ENCODE measurements at places on chromosomes 1 and 21.

- DNase-seq: peak; percentile 56
These were observed 47.0 kb upstream of the RBM15 start for GRCh38 chr1:110292031-110292741.

DNA sequence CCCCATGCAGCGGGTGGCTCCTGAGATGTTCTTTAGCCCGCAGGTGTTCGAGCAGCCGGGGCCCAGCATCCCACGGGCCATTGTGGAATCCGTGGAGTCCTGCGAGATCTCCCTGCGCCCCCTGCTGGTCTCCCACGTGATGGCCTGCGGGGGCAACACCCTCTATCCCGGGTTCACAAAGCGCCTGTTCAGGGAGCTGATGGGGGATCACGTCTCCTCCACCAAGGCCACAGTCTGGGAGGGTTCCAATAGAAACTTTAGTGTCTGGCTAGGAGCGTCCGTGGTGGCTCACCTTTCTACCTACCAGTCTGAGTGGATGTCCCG is 71.0 kb downstream of the ACTL8 start:
- peak; percentile 56 for DNase-seq

DNA sequence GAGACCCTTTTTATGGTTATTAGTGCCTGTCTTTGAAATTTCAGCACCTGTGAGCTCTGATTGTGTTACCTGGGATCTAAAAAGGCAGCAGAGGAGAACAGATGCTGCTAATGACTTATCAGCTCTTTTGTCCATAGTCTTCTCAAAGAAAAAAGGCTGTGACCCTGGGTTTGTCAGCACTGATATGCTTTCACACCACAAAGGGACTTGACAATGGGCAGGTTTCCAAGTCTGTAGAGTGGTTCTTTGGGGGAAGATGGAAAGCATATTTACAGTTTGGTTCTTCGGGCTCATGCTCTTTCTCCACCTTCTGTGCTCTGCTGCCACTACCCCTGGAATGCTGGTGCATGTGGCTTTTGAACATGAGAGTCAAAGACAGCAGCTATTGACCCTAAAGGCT is 32.0 kb downstream of the DNAJC6 start:
- DNase-seq: no peak

GRCh38 chr1:7508934-7509519 is 262.1 kb upstream of the VAMP3 start:
- no peak for DNase-seq

DNA sequence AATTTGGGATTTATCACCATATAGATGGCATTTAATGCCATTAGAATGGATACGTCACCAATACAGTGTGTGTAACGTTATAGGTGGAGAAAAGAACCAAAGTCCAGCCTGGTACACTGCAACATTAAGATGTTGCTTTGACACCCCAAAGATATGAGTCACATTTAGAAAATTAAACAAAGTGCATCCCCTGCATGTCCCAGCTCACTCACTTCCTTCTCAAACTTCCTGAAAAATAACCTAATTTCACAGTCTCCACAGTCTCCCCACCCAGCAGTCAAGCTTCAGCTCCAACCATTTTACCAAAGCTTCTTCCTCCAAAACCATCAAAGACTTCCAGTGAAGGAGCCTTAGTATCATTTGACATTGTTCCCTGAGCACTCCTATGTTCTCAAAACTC is 111.9 kb downstream of the OMA1 start:
- peak; percentile 58 for DNase-seq

DNA sequence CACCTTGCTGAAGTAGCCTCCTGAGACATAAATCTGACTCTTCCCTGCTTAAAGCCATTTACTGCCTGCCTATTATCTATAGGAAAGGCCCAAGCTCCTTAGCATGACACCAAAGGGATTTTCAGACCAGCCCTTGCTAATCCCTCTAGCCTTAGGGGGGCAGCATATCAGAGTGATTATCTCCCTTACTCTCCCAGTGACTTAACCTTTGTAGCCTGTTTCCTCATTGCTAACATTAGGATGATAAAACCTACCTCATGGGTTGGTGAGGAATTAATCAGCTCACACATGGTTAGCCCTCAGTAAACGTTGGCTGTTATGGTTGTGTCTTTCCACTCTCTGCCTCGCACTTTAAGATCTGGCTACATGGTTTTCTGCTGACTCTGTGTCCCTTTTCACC is 70.1 kb downstream of the ROR1 start:
- no peak for DNase-seq

GRCh38 chr1:209398313-209398991 is 185.1 kb upstream of the CAMK1G start:
- peak; percentile 93 for DNase-seq

DNA sequence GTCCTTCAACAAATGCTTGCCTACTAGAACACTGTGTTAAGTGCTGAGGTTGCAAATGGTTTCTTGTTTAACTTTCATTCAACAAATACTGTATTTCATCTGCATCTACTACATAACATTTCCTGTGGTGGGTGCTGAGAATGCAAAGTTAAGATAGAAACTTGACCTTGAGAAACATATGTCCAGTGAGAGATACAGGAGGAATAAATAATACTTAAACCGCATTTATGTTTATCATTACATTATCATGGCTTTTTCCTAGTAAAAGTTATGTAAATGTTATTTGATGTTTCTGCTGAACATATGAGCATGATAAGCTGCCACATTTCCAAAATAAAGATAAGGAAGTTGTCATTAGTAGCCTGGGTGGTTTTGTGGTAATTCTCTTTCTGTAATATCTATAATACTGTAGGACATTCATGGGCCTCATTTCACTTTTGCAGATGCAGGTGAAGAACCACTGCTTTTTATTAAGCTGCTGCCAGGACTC is 590.4 kb downstream of the PLPP3 start:
- no peak for DNase-seq

- no peak for DNase-seq
These were observed 368.5 kb upstream of the SNX7 start for GRCh38 chr1:98292994-98293393.

- no peak for DNase-seq
These were observed 500.8 kb upstream of the PBX1 start for GRCh38 chr1:164058198-164058597.

GRCh38 chr21:29321932-29322928 is 23.5 kb downstream of the BACH1 start:
- DNase-seq: no peak

- DNase-seq: peak; percentile 6
These were observed 3.0 kb upstream of the TRIM63 start for GRCh38 chr1:26070296-26070962.

GRCh38 chr1:61301824-61302657 is 219.7 kb downstream of the NFIA start:
- DNase-seq: peak; percentile 13

DNA sequence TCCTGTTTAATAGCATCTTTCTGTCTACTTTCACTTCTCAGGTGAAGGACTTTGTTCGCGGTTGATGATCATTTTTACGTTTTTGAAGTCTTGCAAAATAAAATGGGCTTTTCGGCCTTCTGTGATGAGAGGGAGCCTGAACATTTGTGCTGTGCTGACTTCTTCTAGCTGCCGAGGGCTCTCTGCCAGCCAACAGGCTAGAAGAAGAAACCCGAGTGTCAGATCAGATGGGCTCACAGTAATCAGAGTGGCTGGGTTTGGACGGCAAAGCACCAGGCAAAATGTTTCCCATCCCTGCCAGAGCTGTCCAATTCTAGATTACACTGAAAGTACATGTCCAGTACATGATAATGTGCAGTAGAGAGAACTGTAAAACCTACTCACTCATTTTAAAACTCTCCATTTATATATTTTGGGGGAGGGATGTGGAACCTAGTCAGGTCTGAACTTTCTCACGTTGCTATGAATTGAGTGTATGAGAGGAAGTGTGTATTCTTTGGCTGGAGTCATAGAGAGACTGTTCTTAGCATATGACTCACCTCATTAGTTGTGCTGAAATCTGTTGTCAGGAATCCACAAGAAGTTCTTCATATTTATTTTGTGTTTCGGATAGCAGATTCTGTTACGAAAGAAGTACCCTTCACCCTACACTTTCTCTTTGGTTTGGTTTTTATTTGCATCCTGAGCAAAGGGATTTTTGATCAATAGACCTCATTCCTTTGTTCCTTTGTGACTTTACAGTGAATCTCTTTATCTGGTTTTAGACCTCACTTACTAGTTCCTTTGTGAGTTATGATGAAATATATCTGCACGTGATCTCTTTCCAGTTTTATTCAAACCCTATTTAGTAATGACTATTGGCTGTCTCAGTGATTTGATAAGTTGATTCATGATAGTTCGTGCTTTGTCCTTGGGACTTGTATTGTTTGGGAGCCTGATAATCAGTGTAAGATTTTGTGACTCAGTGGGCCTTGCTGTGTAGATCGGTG is 4.8 kb downstream of the ATP1A1 start:
- DNase-seq: peak; percentile 92

DNA sequence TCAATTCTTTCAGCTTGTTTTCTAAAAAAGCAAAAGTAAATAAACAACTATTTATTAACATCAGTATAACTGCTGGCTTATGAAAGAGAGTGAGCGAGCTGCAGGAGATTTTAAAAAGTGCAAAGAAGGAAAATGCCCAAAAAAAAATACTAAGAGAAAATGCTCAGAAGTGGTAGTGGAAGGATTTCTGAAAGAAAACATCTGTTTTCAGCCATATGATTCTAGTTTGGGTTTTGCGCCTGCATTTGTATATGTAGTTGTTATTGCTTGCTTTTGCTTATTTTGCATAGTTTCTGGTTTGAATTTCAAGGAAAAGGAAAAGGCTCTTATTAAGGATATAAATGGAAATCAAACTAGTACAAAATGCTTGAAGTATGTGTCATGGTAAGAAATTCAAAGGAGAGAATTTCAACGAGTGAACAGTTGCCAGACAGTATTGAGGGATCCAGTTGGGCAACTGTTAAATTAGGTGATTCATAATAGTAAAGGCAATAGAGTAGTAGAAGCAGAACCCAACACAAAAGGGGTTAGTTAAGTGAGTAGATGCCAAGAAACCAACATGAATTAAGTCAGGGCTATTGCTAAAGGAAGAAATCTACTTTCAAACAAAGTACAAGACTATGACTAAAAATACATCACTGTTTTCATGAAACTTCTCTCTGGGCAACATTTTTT is 1.2 kb downstream of the GBP5 start:
- DNase-seq: peak; percentile 23

- no peak for DNase-seq
These were observed 228.2 kb upstream of the IRF2BP2 start for GRCh38 chr1:234838182-234838581.

DNA sequence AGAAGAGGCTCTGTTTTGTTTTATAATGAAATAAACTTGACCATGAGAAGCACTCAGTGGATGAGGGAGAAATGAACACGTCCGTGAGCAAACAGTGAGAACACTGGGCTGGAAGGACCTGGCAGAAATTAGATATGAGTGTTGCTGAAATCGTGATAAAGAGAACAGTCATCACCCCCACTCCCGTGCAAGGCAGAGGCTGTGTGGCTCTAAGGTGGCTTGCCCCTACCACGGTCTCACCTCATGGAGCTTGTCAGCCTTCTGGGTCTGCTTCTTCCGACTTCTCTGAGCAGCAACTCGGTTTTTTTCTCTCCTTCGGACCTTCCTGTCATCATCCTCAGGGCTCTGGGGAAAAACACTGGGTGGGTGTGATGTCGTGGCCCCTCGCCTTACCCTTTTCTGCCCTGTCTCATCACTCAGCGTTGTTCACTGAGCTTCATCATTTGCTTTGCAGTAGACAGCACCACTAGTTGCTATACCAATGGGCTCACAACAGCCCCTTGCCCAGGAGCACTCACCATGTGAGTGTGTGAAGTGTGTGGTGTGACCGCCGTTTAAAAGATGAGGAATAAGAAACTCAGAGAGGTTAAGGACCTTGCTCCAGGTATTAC is 2.8 kb downstream of the BATF3 start:
- DNase-seq: no peak

DNA sequence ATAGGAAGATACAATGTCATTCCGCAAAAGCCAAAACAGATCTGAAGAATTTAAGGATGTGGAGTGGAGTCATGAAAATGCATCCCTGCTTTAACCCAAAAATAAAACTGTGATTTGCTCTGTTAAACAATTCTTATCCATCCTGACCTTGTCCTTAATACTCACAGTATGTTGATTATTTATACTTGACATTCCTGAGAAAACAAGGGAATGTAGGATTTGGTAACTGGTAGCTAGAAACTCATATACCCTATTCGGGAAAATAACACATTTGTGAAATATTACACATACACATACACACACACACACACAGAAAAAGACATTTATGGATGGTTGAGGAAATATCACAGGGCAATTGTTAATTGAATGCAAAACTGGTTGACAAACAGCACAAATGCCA is 80.2 kb downstream of the FMN2 start:
- no peak for DNase-seq

DNA sequence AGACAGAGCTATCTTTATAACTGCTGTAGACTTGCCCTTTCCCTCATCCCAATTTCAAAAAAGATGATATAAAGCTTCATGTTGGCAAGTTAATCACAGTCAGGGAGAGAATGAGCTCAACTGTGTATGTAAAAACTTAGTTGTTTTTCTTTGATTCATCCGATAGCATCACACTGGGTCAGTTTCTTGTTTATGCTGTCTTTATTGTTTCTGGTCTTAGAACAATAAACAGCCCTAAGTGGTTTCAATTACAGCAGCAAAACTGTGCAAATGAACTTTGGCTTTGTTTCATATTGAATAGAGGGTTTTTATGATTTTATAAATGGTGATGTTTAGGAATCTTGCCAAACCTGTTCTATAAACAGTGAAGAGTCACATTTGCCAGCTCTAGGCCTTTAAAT is 423.8 kb upstream of the CXADR start:
- DNase-seq: no peak

- no peak for DNase-seq
These were observed 90.5 kb downstream of the PIK3R3 start for GRCh38 chr1:46041974-46042373.

DNA sequence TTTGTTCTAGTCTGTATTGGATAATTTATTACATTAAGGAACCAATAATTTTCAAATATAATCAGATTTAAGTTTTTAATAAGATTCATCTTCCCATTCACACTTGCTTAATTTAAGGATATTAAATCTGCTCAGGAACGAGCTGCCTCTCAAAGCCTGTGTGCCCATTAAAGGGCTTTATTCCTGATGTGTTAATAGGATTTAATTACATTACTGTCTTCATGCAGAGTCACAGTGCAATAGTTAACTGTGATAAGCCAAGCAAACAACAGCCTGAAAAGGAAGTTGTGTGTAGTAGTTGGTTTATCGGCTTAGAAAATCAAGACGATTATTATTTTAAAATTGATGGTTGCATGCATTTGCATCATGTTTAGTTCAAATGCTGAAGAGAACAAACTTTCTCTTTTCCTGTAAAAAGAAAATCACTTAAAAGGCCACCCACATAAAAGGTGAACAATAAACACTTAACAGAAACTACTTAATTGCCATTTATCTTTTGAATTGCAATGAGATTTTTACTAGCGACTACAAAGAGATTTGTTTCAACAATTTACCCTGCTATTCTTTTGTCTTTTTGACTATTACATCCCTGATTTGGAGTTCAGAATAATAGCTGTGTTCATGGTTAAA is 174.6 kb downstream of the RWDD3 start:
- DNase-seq: no peak

- no peak for DNase-seq
These were observed 12.6 kb upstream of the OR6N2 start for GRCh38 chr1:158793604-158794003.

GRCh38 chr1:4002741-4003140 is 102.7 kb upstream of the C1orf174 start:
- no peak for DNase-seq
